ENCODE measurements at places on chromosomes 2 and 18.

- DNase-seq: no peak
Measured at GRCh38 chr2:40690036-40690435, 238.1 kb upstream of the SLC8A1 start.

DNA sequence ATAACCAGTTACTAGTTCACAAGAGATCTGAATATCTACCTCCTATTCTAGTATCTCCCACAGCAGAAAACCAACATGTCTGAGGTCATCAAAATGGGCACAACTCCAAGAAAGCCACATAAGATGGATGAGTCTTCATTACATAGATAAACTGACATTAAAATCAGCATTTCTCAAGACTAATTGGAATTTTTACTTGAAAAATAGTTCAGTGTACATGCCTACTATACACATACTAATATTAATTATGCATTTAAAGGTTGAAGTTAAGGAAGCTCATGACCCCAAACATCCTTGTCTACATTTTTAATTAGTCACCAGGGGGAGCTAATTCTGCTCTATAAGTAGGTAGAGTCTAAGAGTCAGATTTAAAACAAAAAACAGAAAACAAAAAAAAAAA, 41.9 kb downstream of the ZNF521 start:
- DNase-seq: no peak

- no peak for DNase-seq
Measured at GRCh38 chr2:43109261-43109743, 117.1 kb downstream of the ZFP36L2 start.

GRCh38 chr2:239383036-239383758, 17.6 kb downstream of the HDAC4 start:
- no peak for DNase-seq

DNA sequence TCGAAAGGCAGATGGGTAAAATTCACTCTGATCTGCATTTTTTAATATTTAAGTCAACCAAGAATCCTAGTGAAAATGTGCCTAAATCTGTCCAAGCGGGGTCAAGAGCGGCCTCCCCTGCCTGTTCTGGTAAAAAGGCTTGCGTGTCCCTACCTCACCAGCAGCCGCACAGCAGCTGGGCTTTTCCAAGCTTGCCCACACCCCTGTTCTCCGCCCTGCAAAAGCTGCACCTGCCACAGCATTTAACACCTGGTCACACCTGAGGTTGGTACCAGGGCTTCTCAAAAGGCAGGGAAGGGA, 25.8 kb upstream of the TMEM182 start:
- no peak for DNase-seq

- DNase-seq: no peak
Measured at GRCh38 chr2:106343274-106343673, 124.9 kb downstream of the RGPD3 start.

GRCh38 chr2:168234407-168235085, 12.8 kb downstream of the STK39 start:
- DNase-seq: no peak

- DNase-seq: no peak
Measured at GRCh38 chr2:221513232-221513631, 58.9 kb downstream of the EPHA4 start.

- DNase-seq: no peak
Measured at GRCh38 chr2:45816272-45816671, 164.8 kb downstream of the PRKCE start.

DNA sequence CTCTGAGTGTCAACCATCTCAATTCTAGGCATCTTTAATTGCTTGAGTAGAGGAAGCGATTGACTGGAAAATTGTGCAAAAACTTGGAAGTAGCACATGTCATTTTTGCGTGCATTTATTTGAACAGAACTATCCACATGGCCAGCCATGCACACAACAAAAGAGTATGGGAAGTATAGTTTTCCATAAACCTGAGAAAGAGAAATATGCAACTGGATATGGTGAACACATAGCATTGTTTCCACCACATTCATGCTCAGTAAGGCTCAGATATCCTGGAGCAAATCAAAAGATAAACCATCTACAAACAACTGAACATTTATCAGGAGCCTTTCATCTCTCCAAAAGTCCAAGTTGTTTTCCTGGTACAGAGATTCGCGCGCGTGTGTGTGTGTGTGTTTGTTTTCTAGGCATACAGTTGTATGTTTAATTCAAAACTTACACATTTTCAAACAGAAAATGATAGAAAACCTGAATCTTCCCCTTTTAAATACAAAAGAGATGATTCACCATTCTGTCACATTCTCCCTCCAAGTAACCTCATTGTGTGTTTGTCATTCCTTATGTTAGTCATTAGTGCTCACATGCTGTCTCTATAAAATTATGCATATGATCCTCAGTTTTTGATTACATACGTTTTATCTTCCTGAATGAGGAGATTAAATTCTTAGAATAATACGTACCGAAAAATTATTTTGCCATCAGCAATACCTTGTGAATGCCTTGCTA, 780.4 kb upstream of the NRXN1 start:
- no peak for DNase-seq

- no peak for DNase-seq
Measured at GRCh38 chr2:1482981-1483380, 69.7 kb downstream of the TPO start.

DNA sequence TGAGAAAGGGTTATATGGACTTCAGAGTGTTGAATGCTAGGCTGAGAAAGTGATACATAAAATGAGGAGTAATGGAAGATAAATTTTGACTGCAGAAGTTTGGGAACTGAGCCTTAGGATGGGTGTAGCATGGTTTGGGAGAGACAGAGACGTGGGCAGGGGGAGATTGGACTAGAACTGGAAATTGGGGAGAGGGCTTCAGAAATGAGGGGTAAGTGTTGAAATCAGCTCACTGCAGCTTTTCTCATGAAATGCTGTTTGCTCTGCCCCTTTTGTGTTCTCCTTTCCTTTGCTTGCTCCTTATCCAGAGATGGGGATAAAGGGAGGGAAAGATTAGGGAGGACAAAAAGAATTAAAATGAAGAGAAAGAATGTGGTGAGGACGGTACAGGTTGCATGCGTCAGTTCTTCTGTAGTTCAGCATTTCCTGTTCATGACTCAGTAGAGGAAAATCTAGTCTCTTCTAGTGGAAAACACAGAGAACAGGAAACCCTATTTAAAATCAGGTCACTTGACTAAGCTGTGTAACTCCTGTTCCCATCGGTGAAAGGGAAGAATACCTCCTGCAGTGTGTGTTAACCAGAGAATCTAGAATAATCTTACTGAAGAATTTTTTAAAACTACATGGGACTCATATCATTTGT, 105.6 kb downstream of the CRIM1 start:
- no peak for DNase-seq

DNA sequence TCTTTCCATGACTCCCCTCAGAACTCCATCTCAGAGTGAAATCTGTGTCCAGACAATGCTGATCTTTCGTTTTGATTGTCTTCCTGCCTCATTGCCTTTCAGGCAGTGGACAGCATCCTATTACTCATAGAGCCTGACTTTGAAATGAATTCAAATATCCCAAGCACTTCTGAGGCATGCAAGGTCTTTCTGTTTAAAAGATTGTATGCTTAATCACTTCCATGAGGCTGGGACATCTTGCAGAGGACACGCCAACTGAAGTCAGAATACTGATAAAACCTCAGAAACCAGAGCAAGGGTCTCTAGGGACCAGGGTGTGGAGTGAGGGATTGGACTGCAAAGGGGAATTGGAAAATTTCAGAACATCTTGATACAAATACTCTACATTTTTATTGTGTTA, 836.5 kb upstream of the ID2 start:
- no peak for DNase-seq

DNA sequence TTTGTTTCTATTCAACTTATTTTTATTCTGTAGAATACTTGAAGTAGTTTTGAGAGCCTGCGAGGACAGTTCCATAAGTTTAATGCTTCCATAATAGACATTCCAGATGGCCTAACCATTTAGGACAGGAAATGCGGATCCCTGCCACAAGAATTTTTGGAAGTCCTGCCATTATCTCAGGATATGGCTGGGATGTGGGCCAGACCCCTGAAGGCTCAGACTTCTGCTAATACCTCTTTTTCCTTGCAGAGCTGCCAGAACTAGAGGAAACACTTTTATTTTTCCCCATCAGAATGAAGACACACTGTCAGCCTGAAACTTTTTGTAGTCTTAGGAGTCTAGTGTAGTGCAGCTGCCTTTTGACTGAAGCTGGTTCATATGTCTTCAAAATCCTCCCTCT, 806.5 kb downstream of the TDRD15 start:
- DNase-seq: no peak

DNA sequence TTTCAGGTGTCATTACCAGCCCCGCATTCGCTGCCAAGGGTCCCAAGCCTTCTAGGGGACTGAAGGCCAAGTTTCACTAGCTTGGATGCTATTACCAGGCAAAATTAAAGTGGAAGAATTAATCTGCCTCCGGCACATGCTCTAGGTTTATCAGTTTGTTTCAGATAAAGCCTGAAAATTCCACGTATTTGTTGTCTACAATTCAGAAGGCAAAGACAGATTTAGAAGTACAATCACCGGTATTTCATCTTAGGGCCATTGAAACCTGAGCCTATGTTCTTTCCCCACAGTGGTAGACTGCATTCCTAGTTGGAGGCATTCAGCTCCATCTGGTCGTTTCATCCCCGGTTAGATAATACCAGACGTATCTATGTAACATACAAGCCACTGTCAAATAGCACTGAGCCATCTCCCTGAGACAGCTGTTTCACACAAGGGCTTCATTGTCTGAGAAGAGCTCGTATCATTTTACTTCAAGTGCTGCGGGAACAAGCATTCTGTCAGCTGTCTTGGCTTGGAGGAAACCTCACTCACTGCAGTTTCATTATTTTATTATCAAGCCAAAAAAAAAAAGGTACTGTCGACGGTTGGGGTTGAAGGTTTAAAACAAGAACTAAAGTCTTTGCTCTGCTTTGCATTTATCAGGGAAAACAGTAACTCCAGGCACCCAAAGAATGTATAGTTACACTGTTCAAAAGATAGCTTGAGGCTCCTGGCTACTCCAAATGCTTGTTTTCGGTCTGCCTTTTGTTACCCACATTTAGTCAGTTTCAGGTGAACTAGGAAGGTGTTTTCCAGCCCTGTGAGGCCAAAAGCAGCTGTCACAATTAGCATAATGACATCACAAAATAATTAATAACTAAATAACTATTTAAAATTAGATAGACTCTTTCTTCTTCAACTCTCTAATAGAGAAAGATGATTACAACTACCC, 76.7 kb downstream of the TGIF1 start:
- no peak for DNase-seq

GRCh38 chr2:72214429-72215143, 66.9 kb upstream of the CYP26B1 start:
- DNase-seq: no peak

GRCh38 chr2:119939915-119940314, 73.0 kb upstream of the EPB41L5 start:
- DNase-seq: no peak

GRCh38 chr2:28821295-28821958, 10.8 kb downstream of the SPDYA start:
- DNase-seq: peak; percentile 32

- no peak for DNase-seq
Measured at GRCh38 chr18:57950542-57950941, 93.5 kb upstream of the NEDD4L start.

DNA sequence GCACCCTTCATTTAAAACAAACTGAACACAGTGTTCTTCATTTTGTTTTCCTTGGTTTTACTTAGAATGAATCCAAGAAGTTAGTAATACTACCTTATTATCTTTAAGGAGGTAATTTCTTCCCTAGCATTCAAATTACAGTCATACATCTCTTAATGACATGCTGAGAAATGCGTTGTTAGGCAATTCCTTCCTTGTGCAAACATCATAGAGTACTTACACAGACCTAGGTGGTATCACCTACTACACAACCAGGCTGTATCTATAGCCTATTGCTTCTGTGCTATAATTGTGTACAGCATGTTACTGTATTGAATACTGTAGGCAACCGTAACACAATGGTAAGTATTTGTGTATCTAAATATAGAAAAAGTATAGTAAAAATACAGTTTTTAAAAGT, 8.4 kb upstream of the CABYR start:
- no peak for DNase-seq

DNA sequence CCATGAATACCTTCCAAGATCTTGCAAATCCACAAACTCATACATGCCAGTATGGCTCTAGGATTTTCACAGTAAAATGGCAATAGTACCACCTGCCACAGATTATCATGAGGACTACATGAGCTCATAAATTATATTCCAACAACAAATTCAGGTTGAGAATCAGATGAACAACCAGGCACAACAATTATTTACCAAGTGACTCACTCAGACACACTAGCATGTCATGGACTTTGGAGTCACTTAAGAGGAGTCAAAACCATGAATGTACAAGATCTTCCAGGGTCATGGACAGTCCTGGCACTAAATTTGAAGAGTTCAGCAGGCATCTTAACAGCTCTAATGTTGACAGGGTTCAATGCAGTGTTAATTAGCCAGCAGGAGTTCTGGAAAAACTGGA, 34.4 kb upstream of the BZW1 start:
- no peak for DNase-seq

GRCh38 chr2:40723194-40723593, 271.3 kb upstream of the SLC8A1 start:
- DNase-seq: no peak

- DNase-seq: no peak
Measured at GRCh38 chr18:9356976-9357375, 22.4 kb downstream of the TWSG1 start.

GRCh38 chr2:109648041-109648527, 33.9 kb downstream of the SOWAHC start:
- no peak for DNase-seq

DNA sequence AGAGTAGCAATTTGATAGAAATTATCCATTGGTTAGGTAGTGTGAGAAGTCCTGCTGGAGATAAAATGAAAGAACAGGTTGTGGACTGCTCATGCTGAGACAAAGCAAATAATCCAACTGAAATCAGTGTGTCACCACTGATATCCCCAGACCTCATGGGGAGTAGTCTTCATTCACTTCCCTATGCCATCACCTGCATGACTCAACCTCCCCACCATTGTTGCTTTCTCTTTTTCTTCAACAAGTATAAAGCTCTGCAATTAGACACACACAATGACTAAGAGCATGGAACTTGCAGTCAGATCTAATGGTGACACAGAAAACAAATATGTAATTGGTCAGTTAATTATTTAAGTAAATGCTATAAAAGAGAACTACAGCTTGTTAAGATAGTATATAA, 475.3 kb downstream of the RIT2 start:
- DNase-seq: no peak

GRCh38 chr2:191724015-191724414, 46.1 kb downstream of the NABP1 start:
- no peak for DNase-seq

DNA sequence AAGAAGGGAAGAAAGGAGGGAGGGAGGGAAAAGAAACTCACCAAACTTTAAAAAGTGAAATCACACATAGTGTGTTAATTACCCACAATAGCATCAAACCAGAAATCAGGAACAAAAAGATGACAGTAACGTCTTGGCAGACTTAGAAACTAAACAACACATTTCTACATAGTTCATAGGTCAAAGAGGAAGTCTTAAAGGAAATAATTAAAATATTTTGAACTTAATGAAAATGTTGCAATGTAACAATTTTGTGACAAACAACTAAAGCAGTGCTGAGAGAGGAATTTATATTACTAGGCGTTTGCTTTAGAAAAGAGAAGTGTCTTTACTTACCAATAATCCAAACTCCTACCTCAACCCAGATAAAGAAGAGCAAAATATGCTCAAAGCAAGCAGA, 505.0 kb upstream of the ID2 start:
- no peak for DNase-seq

Data from stimulated activated CD8-positive, alpha-beta memory T cell treated with anti-CD3 and anti-CD28 coated beads, Interleukin-2, amount 100 ng/mL, for 48 hours (primary cell).